ENCODE measurements at places on chromosomes 13 and 19.
A peak's percentile ranks its signal among the peaks of the same experiment; 100 is the strongest.

GRCh38 chr13:107185889-107186288 is 618.0 kb upstream of the ARGLU1 start:
- DNase-seq = no peak

GRCh38 chr19:35751839-35752745 is 3.7 kb downstream of the LIN37 start:
- no peak for DNase-seq

DNA sequence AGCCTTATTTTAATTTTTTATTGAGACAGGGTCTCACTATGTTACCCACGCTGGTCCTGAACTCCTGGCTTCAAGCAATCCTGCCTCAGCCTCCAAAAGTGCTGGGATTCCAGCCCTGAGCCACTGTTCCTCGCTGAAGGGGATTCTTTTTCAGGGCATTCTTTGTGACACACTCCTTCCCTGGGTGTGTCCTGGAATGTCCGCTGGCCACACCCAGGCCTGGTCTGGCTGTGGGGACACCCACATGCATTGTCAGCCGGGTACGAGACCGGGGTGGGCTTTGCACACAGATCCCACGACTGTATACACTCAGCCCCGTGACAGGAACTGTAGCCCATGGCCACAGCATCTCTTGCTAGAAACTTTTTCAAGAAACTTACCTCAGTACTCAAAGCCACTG is 34.4 kb upstream of the GATAD2A start:
- DNase-seq = no peak

- DNase-seq = peak; percentile 34
Observed at GRCh38 chr19:41882568-41883462, at the start of gene ARHGEF1. ARHGEF1 (plus strand) TSS chr19:41883184; CDS start chr19:41888083, 4,899 bp downstream.

GRCh38 chr13:112056284-112056727 is 10.6 kb upstream of the SOX1 start:
- no peak for DNase-seq

GRCh38 chr19:39845933-39846677 is at the start of gene FBL:
FBL (minus strand) TSS chr19:39846379; CDS start chr19:39846300, 79 bp downstream.
- DNase-seq = peak; percentile 80

DNA sequence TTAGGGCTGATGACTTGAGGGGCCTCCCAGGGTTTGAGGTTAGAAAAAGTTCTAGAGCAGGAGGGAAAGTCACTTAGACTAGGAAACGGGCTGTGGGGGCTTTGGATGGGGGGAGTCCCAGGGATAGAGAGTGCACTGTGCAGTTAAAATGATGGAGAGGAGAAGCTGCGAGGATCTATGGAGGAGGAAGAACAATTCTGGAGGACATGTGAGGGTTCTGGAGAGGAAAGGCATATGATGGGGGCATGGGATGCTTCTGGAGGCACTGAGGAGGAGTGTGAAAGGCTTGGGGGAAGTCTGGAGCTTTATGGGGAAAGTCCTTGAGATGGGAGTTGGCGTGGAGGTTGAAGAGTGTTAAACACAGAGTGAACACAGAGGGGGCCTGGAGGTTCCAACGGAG is 2.2 kb downstream of the KCNC3 start:
- no peak for DNase-seq

- DNase-seq = no peak
Observed at GRCh38 chr13:95146486-95146885, 154.8 kb downstream of the ABCC4 start.

GRCh38 chr13:94622344-94622743 is 20.7 kb downstream of the GPR180 start:
- peak; percentile 19 for DNase-seq

DNA sequence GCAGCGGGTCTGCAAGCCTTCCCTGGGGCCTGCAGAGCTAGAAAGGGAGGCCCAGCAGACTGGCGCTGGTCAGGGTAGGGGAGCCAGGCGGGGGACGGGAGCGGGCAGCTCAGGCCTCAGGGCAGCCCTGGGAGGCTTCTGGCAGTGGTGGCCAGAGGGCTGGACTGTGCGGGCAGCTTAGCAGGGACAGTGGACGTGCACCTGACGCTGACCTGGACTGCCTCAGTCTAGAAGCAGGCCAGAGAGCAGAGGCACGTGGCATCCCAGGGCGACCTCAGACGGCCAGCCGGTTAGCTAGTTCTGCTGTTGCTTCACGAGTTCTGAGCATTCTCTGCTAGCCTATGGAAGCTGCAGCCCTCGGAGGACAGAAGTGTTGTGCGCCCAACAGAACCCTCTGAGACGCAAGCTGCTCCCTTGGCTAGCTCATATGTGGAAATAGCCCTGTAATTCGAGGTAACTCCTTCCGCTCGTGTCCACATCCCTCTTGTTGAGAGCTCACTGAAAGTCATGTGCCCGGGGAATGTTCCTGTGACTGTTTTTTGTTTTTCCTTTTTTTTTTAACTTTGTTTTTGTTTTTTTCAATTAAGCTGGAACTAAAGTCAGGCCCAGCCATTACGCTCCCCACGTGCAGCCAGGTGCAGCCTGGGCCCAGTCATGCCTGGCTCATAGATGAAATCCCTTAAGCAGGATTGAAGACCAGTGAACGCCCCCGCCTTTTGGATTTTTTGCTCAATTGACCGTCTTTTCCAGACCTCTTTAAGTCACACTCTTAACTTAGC is 1.9 kb upstream of the FAM174C start:
- DNase-seq = no peak

DNA sequence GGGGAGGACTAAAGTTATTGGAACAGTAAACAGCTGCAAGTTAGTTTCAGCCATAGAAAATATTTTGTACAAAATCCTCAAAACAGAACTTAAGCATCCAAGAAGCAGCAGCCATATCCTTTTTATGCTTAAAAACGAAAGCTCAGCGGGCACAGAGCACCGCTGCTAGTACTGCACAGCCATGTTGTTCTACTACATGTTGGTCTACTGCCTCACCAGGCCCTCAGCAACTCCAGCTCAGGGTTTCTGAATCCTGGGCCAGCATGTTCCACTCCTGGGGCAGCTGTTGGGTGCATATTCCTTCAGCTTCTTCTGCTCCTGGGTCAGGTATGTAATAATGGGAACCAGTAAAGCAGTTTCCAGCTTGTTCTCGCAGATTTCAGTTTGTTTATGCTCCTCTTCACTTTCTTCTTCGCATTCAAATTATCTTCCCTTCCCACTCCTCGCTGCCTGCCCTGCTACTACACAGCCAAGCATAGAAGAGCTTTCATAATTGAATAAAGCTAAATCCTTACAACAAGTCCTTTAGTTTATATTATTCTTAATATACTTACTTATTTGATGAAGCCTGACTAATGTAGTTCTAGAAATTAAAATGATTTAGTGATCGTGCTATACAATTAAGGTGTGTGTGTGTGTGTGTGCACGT is 820.5 kb upstream of the ATXN8OS start:
- DNase-seq = no peak

DNA sequence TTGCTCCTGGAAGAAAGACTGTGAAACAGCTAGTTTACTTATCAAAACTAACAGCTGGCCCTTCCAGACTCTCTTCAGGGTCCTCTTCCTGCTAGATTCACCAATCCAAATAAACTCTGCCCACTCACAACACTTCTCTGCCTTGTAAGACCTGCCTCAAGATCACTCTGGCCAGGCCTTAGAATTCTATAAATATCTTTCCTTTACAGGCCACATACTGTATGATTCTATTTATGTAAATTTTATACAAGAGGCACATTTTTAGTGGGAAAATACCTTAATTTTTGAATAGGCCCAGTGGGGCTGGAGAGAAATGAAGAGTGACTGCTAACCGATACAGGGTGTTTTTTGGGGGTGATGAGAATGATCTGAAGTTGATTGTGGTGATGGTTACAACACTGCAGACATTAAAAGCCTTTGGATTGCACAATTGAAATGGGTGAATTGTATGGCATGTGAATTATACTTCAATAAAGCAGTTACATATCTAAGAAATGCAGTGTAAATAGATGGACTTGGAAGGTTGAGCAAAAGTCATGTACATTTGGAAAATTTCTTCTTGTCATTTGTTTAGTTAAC is 141.8 kb downstream of the GPC5 start:
- no peak for DNase-seq

DNA sequence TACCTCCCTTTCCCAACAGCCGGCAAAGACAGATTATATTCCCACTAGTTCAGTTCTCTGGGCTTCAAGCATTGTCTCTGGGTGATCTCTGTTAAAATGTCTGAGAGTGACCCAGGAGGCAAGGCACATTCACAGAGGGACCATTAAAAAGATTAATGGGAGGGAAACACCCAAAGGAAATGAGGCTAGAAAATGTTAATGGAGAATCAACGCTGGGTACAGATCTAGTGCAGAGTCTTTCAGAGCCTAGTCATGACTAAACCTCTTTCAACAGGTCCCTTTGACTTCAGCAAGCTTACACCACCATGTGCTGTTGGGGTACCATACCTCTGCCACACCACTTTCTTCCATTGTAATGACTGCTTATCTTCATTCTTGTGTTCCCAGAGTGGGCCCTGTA is 358.6 kb downstream of the DCT start:
- no peak for DNase-seq

GRCh38 chr13:25375727-25376358 is 4.1 kb downstream of the ATP8A2 start:
- no peak for DNase-seq

GRCh38 chr13:114097893-114098688 is 34.3 kb downstream of the RASA3 start:
- no peak for DNase-seq

GRCh38 chr13:109243311-109243951 is 543.0 kb downstream of the IRS2 start:
- DNase-seq = no peak

DNA sequence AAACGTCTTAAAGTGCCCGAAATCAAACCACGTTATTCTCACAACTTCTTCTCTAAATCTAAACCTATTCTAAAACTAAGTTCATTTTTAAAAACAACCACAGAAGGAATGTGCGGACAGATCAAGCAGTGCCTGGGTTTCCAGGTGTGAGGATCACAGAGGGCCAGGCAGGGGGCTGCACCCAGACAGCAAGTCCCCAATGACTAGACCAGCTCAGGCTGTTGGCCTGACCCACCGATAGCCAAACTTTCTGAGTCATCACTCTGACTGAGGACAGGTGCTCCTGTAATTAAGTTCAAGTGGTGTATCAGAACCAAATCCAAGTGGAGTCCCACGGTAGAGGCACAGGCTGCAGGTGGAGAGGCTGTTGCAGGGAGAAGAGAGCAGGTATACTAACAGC is 37.6 kb upstream of the EPHX3 start:
- DNase-seq = no peak

DNA sequence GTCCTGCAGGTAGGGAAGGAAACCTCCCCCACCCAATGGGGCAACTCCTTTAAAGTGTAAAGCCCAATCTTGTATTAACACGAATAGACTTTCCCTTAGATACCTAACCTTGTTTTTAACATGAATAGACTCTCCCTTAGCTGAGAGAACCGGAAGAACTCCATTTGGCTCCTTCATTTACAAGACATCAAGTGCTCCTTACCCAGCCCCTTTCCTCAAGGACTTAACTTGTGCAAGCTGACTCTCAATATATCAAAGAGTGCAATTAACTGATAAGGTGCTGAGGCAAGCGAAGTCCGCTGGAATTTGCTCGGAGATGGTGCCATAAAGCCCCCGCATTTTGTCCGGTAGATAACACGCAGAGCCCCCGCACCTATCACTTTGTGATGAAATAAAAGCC is 9.9 kb upstream of the ZNF90 start:
- no peak for DNase-seq

Data from GF-D8 (cell line).